ENCODE measurements at places on chromosomes 4 and X.

DNA sequence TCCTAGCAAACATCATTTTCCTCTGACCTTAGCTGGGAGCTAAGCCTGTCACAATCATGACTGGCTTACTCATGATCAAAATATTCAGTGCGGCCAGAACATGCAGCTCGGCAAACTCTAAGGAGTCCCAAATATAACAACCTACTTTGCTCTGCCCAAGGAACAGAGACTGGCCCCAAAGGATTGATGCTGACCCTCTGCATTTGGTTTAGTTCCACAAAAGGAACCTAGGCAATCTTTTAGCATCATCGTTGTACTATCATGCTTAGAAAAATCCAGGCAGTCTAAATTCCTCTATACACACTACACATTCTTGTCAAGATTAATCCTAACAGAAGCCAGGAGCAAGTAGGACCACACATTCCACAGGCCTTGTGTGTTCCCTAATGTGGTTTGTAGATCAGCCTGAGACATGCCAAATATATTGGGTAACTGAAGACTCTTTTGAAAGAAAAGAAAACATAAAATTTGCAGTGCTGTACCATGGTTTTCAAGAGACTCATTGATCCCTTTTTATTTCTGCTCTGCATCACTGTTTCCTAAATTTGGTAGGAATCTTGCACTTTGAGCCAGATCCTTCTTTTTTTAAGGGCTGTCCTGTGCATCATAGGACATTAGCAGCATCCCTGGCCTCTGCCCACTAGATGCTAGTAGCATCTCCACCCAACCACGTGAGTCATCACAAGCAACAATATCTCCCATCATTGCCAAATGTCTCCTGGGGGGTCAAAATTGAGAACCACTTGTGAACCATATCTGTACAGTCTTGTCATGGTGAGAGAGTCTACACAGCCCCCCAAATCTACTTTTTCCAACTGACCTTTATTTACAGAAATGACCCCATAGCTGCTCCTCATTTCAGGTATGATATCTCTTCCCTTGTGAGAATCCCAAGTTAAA is 17.6 kb upstream of the CC2D2A start:
- H3K36me3 ChIP-seq: no peaks in the 10 kb centered on the region
- H3K27ac ChIP-seq: peak overlapping the region; percentile 78
- H3K4me1 ChIP-seq: peaks cover 58% of the 10 kb centered on the region
- no peaks in the 10 kb centered on the region for H3K27me3 ChIP-seq
- peak; percentile 77 for DNase-seq

- H3K36me3 ChIP-seq: no peaks in the 10 kb centered on the region
- no peak overlapping the region for H3K27ac ChIP-seq
- no peak for DNase-seq
- no peaks in the 10 kb centered on the region for H3K27me3 ChIP-seq
- no peaks in the 10 kb centered on the region for H3K4me1 ChIP-seq
Measured at GRCh38 chr4:136873555-136873954, 658.7 kb downstream of the PCDH18 start.

- H3K4me1 ChIP-seq: no peaks in the 10 kb centered on the region
- no peak overlapping the region for H3K27ac ChIP-seq
- H3K36me3 ChIP-seq: no peaks in the 10 kb centered on the region
- DNase-seq: no peak
- H3K27me3 ChIP-seq: no peaks in the 10 kb centered on the region
Measured at GRCh38 chrX:143363419-143363818, 153.9 kb downstream of the SPANXN3 start.

- no peaks in the 10 kb centered on the region for H3K27me3 ChIP-seq
- H3K4me1 ChIP-seq: no peaks in the 10 kb centered on the region
- no peak for DNase-seq
- no peak overlapping the region for H3K27ac ChIP-seq
- H3K4me3 ChIP-seq: no peak overlapping the region
- H3K36me3 ChIP-seq: no peaks in the 10 kb centered on the region
Measured at GRCh38 chr4:98706200-98706813, 47.9 kb upstream of the TSPAN5 start.

- H3K4me1 ChIP-seq: no peaks in the 10 kb centered on the region
- DNase-seq: no peak
- no peaks in the 10 kb centered on the region for H3K36me3 ChIP-seq
- no peaks in the 10 kb centered on the region for H3K27me3 ChIP-seq
- no peak overlapping the region for H3K27ac ChIP-seq
Measured at GRCh38 chr4:11134705-11135104, 294.0 kb downstream of the HS3ST1 start.

DNA sequence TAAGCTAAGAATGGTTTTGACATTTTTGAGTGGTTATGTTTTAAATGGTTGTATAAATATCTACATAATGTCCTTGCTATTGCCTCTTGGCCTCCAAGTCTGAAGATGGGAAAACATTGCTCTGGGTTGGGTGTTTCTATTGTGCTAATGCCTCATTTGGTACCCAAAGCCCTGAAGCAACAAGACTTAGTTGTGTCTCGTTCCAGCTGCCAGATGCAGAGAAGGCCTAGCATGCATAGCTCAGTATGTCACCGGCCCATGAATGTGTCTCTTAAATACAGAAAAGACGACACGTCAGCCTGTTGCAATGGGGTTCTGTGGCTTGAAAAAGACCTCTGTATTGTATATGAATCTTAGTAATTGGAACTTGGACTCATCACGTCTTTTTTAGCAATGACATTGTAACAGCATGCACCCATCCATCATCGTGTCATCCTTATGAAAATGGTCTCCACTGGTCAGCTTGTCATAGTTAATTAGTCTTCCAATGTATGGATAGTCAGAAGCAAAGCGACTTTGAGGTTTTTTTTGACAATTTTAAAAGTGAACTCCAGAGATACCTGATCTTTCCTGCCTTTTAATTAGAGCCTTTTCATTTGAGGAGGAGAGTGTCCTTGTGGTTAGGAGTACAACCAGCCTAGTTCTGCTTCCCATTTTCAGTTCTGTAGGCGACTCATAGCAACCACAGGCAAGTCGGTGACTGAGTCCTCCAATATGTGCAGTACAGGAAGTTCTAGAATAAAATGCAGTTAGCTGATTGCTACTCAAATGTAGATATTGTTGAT is 126.4 kb upstream of the GATB start:
- H3K27ac ChIP-seq: peak overlapping the region; percentile 54
- no peaks in the 10 kb centered on the region for H3K4me1 ChIP-seq
- H3K4me3 ChIP-seq: no peak overlapping the region
- DNase-seq: no peak
- H3K27me3 ChIP-seq: no peaks in the 10 kb centered on the region

DNA sequence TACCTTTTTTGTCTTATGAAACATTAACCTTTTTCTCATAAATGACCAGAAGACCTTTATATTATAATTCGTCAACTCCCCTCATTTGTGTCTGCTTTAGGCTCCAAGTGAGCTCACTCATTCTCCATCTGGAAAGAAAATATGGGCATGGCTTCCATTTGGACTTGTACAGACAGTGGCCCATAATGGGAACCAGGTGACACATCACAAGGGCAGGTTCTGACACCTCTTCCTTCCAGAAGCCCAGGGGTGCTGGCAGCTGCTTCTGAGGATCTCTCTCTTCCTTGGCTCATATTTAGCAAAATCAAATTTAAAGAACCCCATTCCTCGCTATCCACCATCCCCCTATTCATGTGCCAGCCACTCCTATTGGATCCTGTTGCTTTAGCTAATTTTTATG is 69.6 kb downstream of the CD38 start:
- no peak for DNase-seq
- H3K36me3 ChIP-seq: no peaks in the 10 kb centered on the region
- H3K4me1 ChIP-seq: no peaks in the 10 kb centered on the region
- no peaks in the 10 kb centered on the region for H3K27me3 ChIP-seq

DNA sequence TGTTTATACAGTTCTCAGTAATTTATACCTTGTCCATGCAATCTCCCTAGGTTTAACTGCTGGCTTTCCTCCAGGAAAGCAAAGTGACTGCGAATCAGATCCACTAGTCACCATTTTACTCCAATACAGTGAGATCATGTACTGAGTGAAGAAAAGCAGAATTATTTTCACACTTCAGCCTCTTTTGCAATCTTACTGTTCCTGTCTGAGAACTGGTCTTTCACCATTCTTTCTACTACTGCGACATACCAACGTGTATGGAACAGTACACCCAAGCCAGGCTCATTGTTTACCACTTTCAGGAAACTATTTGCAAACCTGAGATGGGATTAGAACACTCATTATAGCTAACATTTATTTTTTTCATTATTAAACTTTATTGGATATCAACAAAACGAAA is 8.0 kb upstream of the MSL3 start:
- H3K4me1 ChIP-seq: no peaks in the 10 kb centered on the region
- H3K36me3 ChIP-seq: no peaks in the 10 kb centered on the region
- no peak for DNase-seq
- H3K4me3 ChIP-seq: no peak overlapping the region
- no peak overlapping the region for H3K27ac ChIP-seq
- H3K27me3 ChIP-seq: no peaks in the 10 kb centered on the region

DNA sequence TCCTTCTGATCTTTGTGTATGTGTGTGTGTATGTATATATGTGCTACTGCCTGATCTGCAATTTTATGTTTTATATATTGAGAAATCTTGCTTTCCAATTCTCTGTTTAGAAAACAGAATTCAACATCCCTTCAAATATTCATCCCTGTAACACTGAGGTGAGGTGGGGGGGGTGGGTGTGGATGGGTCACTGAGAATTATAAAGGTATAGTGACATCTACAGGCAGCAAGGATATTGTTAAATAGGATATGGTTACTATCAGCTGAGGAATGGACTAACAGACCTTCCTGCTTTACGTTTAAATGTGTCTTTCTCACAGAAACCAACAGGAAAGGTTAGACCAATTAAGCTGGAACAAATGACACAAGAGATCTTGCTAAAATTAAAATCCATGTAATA is 19.0 kb upstream of the MAGEB2 start:
- H3K36me3 ChIP-seq: no peaks in the 10 kb centered on the region
- H3K27ac ChIP-seq: no peak overlapping the region
- H3K4me3 ChIP-seq: no peak overlapping the region
- no peak for DNase-seq
- no peaks in the 10 kb centered on the region for H3K27me3 ChIP-seq
- H3K4me1 ChIP-seq: no peaks in the 10 kb centered on the region

DNA sequence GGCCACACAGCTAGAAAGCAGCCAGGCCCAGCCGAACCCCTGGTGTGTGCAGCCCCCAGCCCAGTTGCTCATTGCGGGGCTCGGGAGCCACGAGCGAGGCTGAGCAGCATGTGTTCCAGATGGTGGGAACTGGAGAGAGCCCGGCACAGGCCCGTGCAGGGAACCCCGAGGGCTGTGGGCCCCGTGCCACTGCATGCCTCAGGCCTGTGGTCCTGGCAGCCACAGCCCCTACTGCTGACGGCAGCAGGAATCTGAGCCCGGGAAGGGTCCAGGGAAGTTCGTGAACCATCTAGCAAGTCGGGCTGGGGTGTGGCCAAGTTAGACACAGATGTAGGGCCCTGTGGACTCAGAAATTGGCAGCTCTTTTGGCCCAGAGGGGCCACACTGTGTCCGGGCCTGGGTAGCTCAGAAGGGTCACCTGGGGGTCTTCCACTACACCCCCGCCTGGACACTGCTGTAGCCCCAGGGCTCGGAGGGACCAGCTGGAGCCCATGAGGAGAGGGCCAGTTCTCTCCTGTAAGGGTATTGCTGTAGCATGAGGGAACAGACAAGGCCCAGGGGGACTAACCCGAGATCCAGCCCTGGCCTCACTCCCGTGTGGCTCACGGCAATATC is 12.1 kb downstream of the HTRA3 start:
- H3K4me3 ChIP-seq: no peak overlapping the region
- H3K4me1 ChIP-seq: peaks cover 16% of the 10 kb centered on the region
- peak overlapping the region; percentile 55 for H3K27ac ChIP-seq
- H3K27me3 ChIP-seq: no peaks in the 10 kb centered on the region

- no peak for DNase-seq
- H3K4me1 ChIP-seq: no peaks in the 10 kb centered on the region
- H3K4me3 ChIP-seq: no peak overlapping the region
- H3K27ac ChIP-seq: no peak overlapping the region
- no peaks in the 10 kb centered on the region for H3K27me3 ChIP-seq
- H3K36me3 ChIP-seq: no peaks in the 10 kb centered on the region
Measured at GRCh38 chrX:149961572-149961971, 23.3 kb upstream of the EOLA2 start.

DNA sequence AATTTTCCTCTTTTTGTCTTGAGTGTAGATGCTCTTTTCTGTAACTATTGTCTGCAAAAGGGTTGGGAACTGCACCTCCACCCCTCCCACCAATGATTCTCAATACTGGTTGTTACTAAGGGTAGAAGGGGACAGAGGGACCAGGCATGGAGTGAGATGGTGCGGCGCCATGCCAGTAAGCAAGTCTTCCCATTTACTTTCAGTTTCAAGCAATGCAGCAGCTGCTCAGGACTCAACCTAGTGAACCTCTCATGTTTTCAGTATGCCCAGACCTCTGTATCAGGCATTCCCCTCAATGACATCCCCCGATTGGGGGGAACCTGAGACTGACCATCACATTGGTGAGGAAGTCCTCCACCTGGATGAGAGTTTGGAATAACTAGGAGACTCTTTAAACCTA is 41.5 kb downstream of the ZNF81 start:
- no peak overlapping the region for H3K27ac ChIP-seq
- no peak for DNase-seq
- no peaks in the 10 kb centered on the region for H3K36me3 ChIP-seq
- H3K4me1 ChIP-seq: no peaks in the 10 kb centered on the region
- H3K4me3 ChIP-seq: no peak overlapping the region
- no peaks in the 10 kb centered on the region for H3K27me3 ChIP-seq

DNA sequence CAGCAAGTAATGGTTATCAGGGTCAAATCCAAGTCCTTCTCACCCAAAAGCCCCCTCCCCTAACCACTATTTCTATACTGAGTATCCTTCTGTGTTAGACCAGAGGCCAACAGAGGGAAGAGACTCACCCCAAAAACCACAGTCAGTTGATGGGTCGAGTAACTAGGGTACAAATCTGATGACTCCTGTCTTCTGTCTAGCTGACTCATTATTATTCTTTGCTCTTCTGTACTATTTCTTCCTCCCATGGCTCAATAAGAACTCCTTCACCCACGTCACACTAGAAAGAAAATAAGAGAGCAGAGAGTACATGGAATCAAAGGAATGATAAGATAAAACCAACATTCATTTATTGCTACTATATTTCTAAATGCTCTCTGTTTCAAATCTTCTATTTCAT is 2.0 kb downstream of the RAB40A start:
- H3K4me3 ChIP-seq: no peak overlapping the region
- H3K27me3 ChIP-seq: no peaks in the 10 kb centered on the region

DNA sequence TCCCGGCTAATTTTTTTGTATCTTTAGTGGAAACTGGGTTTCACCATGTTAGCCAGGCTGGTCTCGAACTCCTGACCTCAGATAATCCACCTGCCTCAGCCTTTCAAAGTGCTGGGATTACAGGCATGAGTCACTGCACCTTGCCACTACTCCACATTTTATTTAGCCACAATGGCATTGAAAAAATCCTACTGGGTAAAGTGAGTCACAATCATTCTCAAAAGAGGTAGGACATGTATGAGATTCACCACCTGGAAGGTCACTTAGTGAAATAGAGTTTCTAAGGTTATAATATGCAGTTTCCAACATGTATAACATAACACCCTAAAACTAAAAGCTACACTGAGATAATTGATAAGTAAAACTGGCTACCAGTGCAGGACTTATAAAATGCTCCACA is 159.2 kb downstream of the BTC start:
- H3K36me3 ChIP-seq: no peaks in the 10 kb centered on the region
- DNase-seq: no peak
- H3K4me3 ChIP-seq: no peak overlapping the region
- no peak overlapping the region for H3K27ac ChIP-seq
- H3K4me1 ChIP-seq: no peaks in the 10 kb centered on the region
- no peaks in the 10 kb centered on the region for H3K27me3 ChIP-seq

- H3K4me3 ChIP-seq: no peak overlapping the region
- no peak for DNase-seq
- no peaks in the 10 kb centered on the region for H3K27me3 ChIP-seq
- peaks cover 11% of the 10 kb centered on the region for H3K4me1 ChIP-seq
- H3K36me3 ChIP-seq: peaks cover 3% of the 10 kb centered on the region
Measured at GRCh38 chr4:152540293-152540674, 4.4 kb upstream of the FBXW7 start.

Data from ascending aorta (tissue), 2 donors.